Activated CD8-positive, alpha-beta memory T cell treated with anti-CD3 and anti-CD28 coated beads for 4 hours (primary cell): ENCODE measurements at places on chromosomes 5 and 9.

DNA sequence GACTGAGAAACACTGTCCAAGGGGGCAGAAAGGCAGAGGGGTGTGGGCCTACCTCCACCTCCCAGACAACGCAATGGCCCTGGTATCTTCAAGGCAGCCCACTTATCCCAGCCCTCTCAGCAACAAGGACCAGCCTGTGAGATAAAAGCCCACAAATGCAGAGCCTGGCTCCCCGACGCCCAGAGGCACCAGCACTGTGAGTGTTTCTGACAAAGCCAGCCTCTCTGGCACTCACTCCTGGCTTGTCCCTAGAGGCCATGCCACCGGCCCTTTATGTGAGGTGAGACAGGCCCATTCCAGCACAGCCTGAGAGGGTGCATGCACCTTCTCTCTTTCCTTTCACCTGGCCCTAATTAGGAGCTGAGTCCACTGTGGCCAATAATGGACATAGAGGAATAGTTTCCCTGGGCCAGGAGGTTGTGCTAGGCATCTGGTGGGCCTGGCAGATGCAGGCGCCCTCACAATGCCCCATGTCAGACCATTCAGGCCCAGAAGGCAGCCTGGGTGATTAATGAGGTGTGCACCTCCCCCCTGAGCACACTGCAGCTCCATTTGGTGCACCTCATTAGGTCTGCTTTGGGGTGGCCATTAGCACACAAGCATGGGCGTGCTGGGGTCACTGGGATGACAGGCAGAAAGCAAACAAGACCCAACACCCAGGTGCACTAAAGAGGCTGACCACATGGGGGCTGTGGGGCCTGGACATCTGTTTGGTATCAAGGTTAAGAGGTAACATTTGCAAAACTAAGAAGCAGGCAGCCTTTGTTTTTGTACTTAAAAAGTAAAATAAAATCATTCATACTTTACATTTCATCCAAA is 176.0 kb downstream of the MED10 start:
- no peak for DNase-seq

GRCh38 chr9:97517331-97518089 is 16.0 kb downstream of the TMOD1 start:
- no peak for DNase-seq

GRCh38 chr5:41413074-41413473 is 97.3 kb downstream of the PLCXD3 start:
- no peak for DNase-seq

GRCh38 chr5:76180814-76181805 is 97.9 kb downstream of the SV2C start:
- no peak for DNase-seq

- no peak for DNase-seq
Observed at GRCh38 chr9:136180586-136180985, 24.3 kb downstream of the LHX3 start.

GRCh38 chr5:150134198-150134588 is 21.5 kb downstream of the PDGFRB start:
- DNase-seq: no peak

- DNase-seq: no peak
Observed at GRCh38 chr5:162911873-162912272, 525.5 kb upstream of the CCNG1 start.

- DNase-seq: no peak
Observed at GRCh38 chr5:74428275-74428674, 212.3 kb downstream of the ENC1 start.

DNA sequence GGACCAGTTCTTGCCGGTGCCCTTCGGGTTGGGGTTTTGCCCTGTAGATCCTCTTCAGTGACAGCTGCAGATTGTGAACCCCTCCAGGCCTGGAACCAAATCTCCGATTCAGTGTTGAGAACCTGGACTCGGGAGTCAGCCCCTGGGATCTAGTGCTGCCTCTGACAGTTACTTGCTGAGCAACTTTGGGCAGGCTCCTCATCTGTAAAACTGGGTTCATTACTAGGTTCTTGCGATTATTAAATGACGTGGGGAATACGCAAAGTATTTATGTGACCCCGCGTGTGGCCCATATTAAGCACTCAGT is 600 bp downstream of the ERCC6L2 start:
- no peak for DNase-seq

- DNase-seq: no peak
Observed at GRCh38 chr5:126801992-126802294, 25.0 kb downstream of the LMNB1 start.

DNA sequence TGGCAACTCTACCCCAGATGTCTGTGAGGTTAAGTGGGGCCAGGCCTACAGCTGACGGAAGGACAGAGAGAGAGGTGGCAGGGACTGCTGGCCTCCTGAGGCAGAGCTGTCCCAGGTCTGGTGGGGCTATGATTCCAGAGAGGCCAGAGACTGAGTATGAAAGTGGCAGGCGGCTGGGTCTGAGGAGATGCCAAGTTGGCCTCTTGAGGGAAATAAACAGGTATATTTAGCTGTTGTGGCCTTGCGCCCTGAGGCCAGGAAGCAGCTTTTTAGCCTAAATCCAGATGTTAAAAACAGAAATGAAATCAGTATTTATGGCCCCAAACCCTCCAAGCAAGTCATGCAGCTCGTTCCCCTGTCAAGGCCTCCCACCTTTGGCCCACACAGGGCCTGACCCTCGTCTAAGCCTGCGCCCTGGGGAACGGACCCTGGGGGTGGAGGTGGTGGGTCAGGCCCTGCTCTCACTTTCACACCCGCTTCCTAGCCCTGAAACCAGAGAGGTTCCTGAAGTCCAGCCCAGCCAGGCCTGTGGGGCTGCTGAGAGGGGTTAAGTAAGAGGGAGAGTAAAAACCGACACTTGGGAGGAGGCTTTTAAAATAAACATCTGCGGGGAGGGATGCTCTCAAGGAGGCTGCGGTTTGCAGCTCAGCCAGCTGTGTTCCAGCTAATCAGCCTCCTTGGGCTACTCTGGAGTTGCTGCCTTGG is 18.7 kb downstream of the PCDHGC5 start:
- DNase-seq: no peak

- no peak for DNase-seq
Observed at GRCh38 chr9:23820451-23821374, 5.3 kb downstream of the ELAVL2 start.

DNA sequence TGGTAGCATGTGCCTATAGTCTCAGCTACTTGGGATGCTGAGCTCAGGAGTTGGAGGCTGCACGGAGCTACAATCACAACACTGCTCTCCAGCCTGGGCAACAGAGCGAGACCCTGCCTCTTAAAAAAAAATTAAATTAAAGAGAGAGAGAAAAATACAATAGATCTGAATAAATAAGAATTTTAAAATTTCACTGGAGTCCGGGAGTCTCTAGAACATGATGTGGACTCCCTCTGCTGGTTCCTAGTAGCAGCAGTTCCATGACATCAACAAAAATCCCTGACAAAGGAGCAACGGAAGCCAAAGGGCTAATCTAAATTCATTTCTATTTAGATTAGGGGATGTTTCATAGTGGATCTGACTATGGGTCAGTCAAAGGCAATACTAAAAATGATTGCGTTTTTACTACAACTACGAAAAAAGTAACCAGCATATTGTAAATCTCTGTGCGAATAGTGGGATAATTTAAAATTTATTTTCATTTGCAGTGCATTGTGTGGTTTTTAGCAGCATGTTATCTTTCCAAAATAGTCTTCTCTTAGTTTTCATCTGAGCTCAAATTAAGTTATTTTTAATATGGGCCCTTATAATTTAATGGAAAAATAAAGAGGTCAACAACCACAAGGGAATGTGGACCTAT is 6.7 kb downstream of the INIP start:
- DNase-seq: no peak

GRCh38 chr5:169424670-169425378 is 123.9 kb upstream of the SLIT3 start:
- no peak for DNase-seq

DNA sequence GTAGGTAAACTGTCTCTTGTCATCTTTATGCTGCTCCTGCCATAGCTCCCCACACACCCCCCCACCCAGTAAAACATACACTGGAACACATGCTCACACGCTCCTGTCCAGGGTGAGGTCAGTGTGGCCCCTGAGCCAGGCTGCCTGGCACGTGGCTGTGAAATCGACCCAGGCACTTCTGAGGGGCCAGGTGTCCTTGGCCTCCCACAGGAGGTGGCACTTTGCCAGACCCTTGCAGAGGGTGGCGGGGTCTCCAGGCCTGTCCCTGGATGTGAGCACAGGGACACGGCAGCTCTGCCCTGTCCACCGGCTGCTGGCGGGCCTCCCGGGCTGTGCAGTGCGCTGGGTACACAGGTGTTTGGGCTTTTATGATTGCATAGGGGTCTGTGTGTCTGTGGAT is 10.0 kb upstream of the CRB2 start:
- DNase-seq: no peak

DNA sequence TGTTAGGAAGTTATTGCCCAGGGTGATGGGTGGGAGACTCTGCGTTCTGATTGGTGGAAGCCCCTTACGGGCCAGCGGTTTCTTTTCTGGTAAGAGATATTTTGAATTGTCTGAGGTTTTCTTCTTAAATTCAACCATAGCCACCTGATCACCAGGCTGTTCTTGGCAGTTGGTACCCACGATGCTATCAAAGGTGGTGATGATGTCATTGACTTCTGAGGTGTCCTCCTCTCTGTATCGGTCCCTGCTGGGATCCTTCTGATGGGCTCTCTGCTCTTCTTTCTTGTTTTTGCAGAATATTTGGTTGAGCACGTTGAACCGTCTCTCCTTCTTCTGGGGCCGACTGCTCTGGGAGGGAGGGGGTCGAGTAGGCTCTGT is 116.6 kb upstream of the IL6ST start:
- DNase-seq: no peak

DNA sequence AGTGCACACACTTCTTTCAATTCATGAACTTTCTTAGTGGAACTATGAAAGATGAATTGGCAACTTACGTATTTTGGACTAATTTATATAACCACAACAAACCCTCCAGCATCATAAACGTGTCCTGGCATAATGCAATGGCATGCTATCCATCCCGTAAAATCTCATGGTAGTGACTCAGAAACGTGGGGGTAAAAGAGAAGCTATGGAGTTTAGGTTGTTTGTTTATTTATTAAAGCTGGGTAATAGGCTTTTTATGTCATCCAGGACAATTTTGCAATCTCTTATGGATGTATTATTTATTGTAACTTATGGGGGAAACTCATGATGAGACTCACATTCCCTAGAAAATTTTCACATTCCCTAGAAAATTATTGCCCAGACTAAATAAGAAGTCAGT is 106.3 kb downstream of the GDA start:
- DNase-seq: no peak

DNA sequence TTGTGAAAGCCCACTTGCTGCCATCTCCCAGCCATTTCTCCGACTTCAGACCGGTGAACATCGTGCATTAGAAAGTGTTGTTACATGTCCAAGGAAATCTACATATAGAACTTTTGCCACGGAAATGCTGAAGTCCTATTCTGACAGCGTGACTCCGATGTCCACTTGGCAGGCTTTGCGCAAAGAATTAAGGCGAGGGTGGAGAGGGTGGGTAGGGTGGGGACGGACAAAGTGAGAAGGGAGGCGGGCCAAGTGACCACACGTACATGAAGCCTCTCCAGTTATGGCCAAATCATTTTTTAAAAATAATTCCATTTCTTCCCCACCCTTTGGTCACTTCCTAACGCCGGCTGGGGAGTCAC is 460 bp upstream of the ACO1 start:
- DNase-seq: no peak

DNA sequence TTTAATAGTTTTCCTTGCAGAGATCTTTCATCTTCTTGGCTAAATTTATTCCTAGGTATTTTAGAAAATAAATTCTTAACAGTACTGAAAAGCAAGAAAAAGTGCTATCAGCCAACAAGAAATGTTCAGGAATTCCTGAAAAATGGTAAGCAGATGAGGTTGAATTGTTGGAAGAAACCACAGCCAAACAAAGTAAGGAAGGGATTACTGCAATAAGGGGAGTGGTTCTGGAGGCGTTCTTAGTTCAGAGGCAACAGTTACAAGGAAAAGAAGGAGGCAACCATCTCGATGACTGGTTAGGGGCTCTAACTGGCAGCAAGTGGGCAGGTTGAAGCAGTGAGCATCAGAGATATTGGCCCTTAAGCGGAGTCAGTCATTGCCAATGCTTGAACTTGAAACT is 12.8 kb upstream of the OR13J1 start:
- no peak for DNase-seq
